ENCODE measurements at places on chromosomes 7 and 10.

DNA sequence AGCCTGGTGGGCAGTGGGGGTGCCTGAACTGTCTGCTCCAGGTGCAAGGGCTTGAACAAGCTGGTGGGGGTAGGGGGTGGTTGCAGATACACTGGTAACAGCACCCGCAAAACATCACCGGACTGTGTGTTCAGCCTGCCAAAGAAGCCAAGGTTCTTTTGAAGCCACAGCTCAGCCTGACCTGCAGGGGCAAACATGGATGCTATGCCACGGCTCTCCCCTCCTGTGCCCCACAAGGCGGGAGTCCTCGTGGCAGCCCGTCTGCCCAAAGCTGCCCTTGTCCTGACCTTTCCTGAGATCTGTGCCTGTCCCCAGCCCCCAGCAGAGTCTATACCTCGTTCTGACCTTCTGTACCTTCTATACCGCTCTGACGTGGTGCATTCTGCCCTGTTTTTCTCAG lies 285.7 kb downstream of the GLRX3 start:
- no peak overlapping the region for H3K4me3 ChIP-seq
- no peaks in the 10 kb centered on the region for H3K36me3 ChIP-seq
- H3K27ac ChIP-seq, result no peak overlapping the region
- no peak for DNase-seq

- no peaks in the 10 kb centered on the region for H3K27me3 ChIP-seq
- H3K27ac ChIP-seq, result no peak overlapping the region
- H3K36me3 ChIP-seq, result no peaks in the 10 kb centered on the region
- DNase-seq, result no peak
- no peak overlapping the region for H3K4me3 ChIP-seq
- H3K4me1 ChIP-seq, result no peaks in the 10 kb centered on the region
Measured at GRCh38 chr10:102286216-102286615, 40.9 kb downstream of the GBF1 start.

DNA sequence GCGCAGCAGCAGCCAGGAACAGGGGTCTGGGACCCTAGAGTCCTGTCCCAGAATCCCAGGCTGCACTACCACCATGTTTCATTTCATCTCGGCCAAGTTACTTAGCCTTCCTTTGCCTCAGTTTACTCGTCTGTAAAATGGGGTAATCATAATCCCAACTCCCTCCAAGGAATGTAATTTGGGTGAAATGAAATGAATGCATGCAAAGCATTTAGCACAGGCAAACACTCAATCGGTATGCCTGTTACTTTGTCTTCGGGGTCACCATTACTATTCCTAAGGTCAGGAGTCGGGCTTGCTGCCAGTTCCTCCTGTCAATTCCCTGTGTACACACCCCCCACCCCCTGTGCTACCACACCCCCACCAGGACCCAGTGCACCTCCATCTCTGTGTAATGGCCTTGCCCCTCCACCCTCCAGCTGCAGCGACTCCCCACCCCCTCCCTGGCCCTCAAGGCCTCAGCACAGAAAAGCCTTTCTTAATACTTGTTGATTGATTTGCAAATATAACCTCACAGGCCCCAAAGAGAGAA lies 1.7 kb downstream of the TNS3 start:
- DNase-seq, result no peak
- no peak overlapping the region for H3K4me3 ChIP-seq
- H3K36me3 ChIP-seq, result no peaks in the 10 kb centered on the region
- no peaks in the 10 kb centered on the region for H3K27me3 ChIP-seq

- H3K4me1 ChIP-seq, result no peaks in the 10 kb centered on the region
- no peaks in the 10 kb centered on the region for H3K36me3 ChIP-seq
- H3K27me3 ChIP-seq, result no peaks in the 10 kb centered on the region
Measured at GRCh38 chr7:157479326-157479725, 142.5 kb downstream of the DNAJB6 start.

DNA sequence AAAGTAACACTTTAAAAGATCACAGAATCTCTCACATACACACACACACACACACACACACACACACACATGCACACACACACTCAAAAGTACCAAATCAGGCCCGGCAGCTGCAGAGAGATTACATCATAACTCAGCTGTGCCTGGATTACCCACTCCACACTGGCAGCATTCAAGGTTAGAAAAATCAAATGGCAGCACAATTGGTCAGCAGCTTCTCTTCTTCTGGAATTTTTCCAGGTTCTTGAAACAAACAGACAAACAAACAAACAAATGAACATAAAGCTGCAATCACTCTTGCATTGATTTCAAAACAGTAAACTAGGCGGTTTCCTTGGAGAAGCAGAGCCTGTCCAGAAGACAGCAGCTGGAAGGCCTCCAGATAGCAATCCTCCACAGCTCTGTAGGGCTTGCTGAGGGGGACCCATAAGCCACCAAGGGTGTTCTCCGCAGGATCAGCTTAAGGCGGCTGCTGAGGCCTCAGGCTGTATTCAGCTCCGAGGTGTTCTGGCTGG lies 24.5 kb upstream of the FAM133B start:
- H3K4me3 ChIP-seq, result no peak overlapping the region
- DNase-seq, result no peak
- no peaks in the 10 kb centered on the region for H3K36me3 ChIP-seq
- H3K4me1 ChIP-seq, result no peaks in the 10 kb centered on the region
- H3K27ac ChIP-seq, result no peak overlapping the region
- no peaks in the 10 kb centered on the region for H3K27me3 ChIP-seq

Data from HCT116 (cell line).